ENCODE measurements at places on chromosomes 1 and 21. TPM values are rescaled to one million over a fixed set of nuclear protein-coding genes. Genes with fewer than 3 reads are reported as not detected.

- ATAC-seq: no peak
These were observed 2.1 kb downstream of the PEX19 start for GRCh38 chr1:160282807-160283206.

GRCh38 chr1:230807561-230808280 is 60.5 kb downstream of the CAPN9 start:
- ATAC-seq: no peak

The NSUN4 gene
- 24.5 TPM for total RNA-seq

DNA sequence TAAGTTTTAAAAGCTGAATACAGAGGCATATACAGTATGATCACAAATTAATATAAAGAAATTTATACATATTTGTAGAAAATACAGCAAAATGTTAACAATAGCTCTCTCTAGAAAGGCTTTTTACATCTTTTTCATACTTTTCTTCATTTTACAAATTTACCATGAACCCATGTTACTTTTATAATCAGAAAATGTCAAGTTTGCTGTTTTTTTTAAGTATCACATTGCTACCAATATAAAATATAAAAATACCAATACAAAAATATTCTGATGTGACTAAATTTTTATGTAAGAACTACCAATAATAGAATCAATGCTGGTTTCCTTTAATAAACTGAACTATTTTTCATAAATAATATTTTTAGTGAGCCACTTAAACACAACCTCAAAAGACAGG is 84.4 kb upstream of the TTC39A start:
- no peak for ATAC-seq

The ACTA1 gene
- not detected for total RNA-seq
